Testis (tissue), 5 donors: ENCODE measurements at places on chromosomes 3 and 15. TPM values are rescaled to one million over a fixed set of nuclear protein-coding genes. Genes with fewer than 3 reads are reported as not detected.
A peak's percentile ranks its signal among the peaks of the same experiment; 100 is the strongest.

GRCh38 chr3:56838448-56838847 is 36.7 kb upstream of the ARHGEF3 start:
- DNase-seq: no peak

DNA sequence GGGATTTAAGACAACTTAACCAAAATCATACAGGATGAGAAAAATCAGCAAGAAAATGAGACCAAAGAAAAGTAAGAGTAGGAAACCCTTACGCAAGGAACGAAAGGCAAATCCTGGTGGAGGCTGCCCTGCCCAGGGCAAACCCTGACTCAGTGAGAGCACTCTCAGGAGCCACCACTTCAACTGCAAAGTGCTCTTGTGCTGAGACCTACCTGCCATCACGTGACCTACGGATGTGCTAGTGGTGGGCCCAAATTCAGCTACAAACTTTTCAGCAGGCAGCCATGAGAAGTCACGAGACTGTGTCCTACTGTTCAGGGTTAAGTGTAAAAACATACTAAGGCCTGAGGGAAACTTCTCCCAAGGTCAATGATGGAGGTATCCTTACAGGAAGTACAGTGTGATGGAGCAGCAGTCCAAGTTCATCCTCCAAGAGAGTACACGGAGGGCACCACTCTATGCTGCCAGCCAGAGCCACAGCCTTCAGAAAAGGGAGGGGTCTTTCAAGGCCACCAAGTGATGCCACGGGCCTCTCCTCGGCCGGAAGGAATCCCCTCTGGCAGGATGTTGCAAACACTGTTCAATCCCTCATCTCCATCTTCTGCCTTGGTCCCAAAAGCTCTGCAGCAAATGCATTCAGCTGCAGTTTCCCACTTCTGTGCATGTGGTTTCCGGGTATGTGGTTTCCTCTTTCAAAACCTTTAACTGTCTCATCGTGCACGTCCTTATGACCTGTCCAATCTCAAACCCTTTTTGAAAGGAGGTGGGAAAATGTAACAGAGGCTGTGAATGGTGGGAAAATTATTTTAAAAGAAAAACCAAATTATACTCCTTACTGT is 9.5 kb downstream of the CHSY1 start:
- DNase-seq: no peak

- DNase-seq: no peak
Observed at GRCh38 chr3:32430900-32431299, 39.2 kb downstream of the CMTM7 start.

GRCh38 chr3:49270156-49270500 is 6.9 kb downstream of the C3orf62 start:
- no peak for DNase-seq

DNA sequence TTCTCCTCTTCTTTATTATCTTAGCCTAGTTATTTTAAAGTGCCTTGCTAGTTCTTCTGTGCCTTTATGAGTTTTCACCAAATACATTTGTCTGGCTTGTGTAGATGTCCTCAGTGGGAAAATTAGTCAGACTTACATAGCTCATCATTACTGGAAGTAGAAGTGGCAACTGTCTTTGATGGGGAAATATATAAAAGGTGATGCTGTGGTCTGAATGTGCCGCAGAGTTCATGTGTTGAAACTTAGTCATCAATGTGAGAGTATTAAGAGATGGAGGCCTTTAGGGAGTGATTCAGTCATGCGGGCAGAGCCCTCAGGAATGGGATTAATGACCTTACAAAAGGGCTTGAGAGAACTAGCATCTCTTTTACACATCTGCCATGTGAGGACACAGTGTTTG is 6.4 kb upstream of the ERICH6 start:
- no peak for DNase-seq

DNA sequence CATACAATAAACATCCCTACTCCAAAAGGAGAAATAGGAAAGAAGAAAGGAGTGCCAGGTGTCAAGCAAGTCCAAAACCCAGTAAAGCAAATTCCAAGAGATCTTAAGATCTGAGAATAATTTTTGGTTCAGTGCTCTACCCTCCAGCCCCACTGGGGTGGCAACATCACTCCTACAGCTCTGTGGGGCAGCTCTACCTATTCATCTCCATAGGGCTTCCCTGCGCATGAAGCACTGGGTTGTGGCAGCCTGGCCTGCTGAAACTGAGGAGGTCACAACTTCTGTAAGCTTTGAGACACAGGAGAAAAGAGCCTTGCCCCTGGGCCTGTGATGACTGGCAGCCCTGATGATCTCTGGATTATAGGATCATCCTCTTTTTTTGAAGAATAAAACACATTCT is 378.2 kb upstream of the SOX14 start:
- DNase-seq: no peak

GRCh38 chr3:143847787-143848631 is at the start of gene SLC9A9:
SLC9A9 (minus strand) TSS chr3:143848468; CDS start chr3:143848322, 146 bp downstream.
- DNase-seq: peak; percentile 62

GRCh38 chr3:134426660-134427181 is 52.5 kb upstream of the AMOTL2 start:
- no peak for DNase-seq

GRCh38 chr3:44330444-44330843 is 8.1 kb upstream of the TCAIM start:
- no peak for DNase-seq

- DNase-seq: no peak
Observed at GRCh38 chr15:69343133-69343532, 44.4 kb downstream of the PAQR5 start.

GRCh38 chr3:59268170-59268569 is 218.3 kb upstream of the CFAP20DC start:
- DNase-seq: no peak

GRCh38 chr3:124453189-124453588 is 277.1 kb upstream of the UMPS start:
- no peak for DNase-seq

DNA sequence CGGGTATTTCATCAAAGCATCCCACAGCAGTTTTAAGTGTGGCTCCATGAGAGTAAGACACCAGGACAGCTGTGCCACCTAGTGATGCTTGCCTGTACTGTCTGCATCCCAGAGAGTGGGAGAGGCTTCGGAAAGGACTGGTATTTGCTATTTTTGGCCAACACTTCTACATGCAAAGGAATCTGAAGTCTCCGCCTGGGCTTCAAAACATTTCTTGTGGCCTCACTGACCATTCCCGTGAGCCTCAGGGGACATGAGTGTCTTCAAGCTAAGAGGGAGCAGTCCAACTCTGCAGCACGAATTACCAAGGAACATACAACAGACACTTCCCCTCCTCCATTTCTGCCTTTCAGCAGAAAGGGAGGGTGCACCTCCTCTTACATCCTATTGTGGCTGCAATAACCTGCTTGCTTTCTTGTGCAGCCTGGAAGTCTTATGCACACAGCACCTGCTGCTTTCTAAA is 177.5 kb downstream of the RORA start:
- peak; percentile 73 for DNase-seq

DNA sequence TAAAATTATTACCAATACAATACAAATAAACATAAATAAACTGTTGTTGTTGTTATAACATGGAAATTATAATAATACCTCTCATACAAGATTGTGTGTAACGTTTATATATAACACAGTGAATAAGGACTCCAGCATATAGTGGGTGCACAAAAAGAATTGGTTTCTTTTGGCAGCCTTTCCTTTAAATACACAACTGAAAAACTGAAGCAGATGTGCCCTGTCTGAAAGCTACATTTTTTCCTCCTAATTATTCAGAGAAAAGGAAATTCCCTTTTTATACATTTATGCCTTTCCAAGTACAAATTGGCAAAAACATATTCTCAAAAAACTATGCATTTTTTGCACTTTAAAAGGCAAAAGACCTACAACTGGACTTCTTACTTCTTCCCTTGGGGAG is 928.9 kb upstream of the NR2F2 start:
- DNase-seq: no peak

DNA sequence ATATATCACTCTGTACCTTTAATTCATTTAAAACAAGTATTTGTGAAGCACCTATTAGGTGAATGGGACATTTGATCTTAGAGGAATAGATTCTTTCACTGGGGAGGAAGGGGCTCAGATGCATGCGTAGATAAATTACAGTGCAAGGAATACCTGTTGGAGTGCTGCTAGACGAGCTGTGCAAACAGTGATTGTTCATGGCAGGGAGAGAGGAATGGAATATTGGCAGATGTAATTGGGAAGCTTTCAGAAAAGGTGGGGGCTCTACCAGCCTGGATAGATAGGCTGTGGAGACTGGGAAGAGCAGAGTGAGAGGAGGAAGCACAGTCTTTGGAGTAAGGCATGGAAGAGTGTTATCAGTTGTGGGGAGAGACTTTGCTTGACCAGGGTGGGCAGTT is 116.8 kb downstream of the AKAP13 start:
- no peak for DNase-seq

DNA sequence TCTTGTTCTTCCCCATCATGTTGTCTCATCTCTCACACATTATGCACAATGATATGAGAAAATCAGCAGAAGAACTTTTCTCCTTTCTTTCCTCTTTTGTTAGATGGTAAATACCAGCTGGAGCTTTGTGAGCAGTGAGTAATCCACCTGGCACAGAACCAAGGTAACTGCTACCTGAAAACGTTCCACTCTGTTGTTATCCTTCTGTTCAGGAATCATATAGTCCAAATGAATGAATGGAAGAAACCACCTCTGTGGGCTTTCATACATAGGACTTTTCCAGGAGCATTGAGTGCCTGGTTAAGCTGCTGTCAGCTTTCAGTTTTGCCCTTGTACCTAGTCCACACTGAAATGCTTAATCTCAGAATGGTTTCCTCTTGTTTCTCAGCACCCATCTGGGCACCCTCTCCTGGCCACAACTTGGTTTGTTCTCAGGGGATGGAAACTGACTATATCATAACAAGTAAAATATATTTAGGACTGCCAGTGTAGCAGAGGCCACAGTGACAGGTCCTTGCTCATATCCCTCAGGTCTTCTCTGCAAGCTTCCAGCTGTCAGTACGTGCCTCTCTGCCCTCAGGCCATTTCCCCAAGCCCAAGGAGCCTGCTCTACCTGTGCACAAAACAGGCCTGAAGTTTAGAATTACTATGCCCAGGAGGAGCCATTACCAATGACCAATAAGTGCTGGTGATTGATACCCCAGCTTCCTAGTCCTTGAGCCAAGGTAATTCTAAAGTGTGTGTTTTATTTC is 23.5 kb upstream of the SLC4A7 start:
- no peak for DNase-seq

GRCh38 chr15:70269991-70270751 is 172.5 kb upstream of the TLE3 start:
- DNase-seq: peak; percentile 46

- DNase-seq: peak; percentile 91
Observed at GRCh38 chr3:155382396-155383042, 89.0 kb upstream of the STRIT1 start.

- no peak for DNase-seq
Observed at GRCh38 chr3:22939349-22939748, 263.8 kb upstream of the UBE2E2 start.

- DNase-seq: no peak
Observed at GRCh38 chr3:172982736-172983364, 158.2 kb downstream of the SPATA16 start.

DNA sequence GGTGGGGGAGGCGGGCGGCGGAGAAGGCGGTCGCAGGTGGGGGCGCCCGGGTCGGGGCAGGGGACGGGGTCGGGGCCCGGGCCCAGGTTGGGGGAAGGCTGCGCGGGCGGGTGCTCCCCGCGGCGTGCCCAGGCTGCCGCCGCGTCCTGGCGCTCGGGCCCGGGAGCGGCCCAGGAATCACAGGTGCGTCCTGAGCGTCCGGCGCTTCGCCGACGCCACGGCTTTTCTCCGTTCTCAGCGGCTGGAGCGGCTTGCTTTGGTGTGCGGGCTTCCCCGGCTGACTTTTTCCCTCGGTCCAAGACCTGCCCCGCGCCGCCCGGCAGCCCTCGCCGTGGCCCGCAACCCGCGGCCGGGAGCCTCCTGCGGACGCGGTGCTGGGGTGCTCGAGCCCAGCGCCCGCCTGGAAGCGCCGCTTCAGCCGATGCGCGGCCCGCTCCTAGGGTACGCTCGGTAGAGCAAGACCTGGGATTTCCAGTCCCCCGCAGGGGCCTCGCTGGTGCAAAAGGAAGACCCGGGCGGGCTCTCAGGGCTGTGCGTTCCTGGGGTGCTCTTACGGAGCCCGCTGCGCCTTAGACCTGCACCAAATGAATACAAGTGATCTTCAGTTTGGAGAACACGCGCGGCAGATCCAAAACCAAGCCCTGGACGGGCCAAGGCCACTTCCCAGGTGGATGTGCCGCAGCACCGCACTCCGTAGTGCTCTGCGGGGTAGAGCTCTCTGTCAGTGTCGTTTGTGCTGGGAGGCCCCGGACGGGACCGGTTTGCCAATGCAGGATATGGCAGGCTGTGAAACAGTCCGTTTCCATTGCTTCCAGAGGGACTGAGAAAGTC is 639 bp downstream of the NIPA1 start:
- DNase-seq: peak; percentile 22

- no peak for DNase-seq
Observed at GRCh38 chr3:151410891-151411559, 26.5 kb upstream of the P2RY12 start.

DNA sequence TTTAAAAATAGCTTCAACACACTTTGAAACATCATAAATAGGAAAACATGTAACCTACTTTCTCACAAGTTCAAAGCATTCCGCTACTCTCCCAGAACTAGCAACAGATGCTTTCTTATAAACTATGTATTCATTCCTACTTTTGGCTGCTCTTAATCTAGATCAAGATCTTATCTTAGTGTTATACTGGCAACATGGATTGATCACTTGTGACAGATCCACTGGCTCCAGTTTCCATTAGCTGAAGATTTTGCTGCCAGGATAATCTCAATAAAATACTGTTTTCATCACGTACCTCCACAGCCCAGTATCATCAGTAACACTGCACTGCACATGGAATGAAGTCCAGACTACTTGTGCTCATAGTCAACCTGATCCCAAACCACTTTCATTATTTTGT is 491.7 kb upstream of the AGTR1 start:
- no peak for DNase-seq

GRCh38 chr3:123546133-123546755 is 38.6 kb downstream of the HACD2 start:
- DNase-seq: no peak

GRCh38 chr3:14297784-14298236 is 104.6 kb upstream of the SLC6A6 start:
- peak; percentile 42 for DNase-seq

GRCh38 chr3:189049458-189050236 is 122.1 kb upstream of the TPRG1 start:
- DNase-seq: no peak

DNA sequence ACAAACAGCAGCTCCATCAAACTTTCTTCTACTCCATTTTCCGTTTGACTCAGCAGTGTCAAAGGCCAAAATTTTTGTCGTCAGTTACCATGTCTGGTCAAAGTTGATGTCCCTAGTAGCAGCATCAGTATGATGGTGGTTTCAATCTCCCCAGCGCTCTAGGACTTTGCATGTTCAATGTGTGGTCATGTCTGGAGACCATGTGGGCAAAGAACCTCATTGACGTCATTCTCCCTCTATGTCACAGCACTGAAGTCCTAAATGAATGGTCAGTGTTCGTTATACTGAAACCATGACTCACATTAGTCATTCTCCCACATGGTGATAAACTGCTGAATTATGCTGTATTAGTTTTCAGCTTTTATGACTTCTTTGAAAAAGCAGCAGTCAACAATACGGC is 23.2 kb downstream of the SHC4 start:
- DNase-seq: no peak

- DNase-seq: no peak
Observed at GRCh38 chr3:108959017-108959416, 5.3 kb upstream of the GUCA1C start.

The ZBTB47 gene
- 22.8 TPM for total RNA-seq

The GABRR3 gene
- total RNA-seq: 0.55 TPM

The ANKUB1 gene
- total RNA-seq: 3.3 TPM

The DZIP1L gene
- total RNA-seq: 22.1 TPM

The DNAH12 gene
- total RNA-seq: 11.3 TPM

The RLBP1 gene
- 0.31 TPM for total RNA-seq

The HESX1 gene
- 7.9 TPM for total RNA-seq

The ILDR1 gene
- 3.2 TPM for total RNA-seq

The SUCNR1 gene
- not detected for total RNA-seq

The COL7A1 gene
- 39.1 TPM for total RNA-seq

The A4GNT gene
- total RNA-seq: not detected
